Fibroblast of skin of left quadriceps (primary cell): ENCODE measurements at places on chromosomes 3 and 15.

DNA sequence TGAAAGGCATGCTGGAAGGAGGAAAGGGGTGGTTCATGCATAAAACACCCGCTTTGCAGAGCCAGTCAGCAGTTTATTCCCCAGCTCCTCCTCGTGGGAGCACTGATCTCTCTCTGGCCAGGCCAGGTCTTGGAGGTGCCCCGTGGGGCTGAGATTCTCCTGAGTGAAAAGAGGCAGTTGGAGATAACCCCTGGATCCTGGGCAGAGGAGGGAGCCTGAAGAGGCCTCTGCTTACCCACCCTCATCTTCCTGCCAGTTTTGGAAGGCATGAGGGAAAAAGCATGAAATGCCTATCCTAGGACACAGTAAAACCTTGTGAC, 108.3 kb downstream of the SEMA5B start:
- no peak for DNase-seq

DNA sequence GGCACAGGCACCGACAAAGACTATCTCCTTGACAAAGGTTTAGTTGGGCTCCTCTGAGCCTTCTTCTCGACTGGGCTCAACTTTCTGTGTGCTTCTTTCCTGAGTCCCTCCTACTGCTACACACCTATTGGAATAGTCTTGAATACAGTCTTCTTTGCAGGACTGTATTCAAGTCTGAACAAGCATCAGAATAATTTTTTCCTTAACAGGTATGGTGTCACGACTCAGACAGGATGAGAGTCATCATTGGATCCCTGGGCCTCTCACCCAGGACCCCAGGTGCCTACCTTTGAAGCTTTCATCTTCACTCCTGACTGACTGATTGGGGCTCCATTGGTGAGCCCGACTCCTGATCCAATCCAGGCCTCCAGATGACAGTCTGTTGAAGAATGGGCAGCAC, 66.3 kb downstream of the CRYGS start:
- DNase-seq, result no peak

DNA sequence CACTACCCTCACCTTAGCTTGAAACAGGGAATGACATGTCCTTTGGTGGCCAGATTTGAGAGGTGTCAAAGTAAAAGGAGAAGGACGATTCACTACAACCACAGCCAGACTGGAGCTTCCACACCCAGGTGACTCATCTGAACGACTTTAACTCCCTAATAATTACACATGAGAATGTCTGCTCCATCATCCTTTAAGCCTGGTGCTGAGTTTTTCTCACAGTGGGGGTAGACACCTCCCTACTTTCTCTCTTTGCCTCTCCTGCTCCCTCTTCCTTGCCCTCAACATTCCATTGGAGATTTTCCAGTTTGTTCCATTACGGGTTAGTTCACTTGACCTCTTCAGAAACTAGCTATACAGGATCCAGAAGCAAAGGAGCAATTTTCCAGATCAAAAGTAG, 154.3 kb upstream of the BHLHE40 start:
- DNase-seq, result peak; percentile 54

GRCh38 chr15:60649845-60650548, 171.1 kb upstream of the ICE2 start:
- DNase-seq, result no peak

DNA sequence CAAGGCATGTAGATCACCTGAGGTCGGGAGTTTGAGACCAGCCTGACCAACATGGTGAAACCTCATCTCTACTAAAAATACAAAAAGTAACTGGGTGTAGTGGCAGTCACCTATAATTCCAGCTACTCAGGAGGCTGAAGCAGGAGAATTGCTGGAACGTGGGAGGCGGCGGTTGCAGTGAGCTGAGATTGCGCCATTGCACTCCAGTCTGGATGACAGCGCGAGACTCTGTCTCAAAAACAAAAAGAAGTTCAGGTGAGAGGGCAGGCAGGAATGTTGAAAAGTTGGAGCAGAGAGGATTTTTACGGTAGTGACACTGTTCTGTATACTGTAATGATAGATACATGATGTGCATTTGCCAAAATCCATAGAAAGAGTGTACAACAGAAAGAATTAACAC, 31.7 kb downstream of the GXYLT2 start:
- no peak for DNase-seq

- DNase-seq, result no peak
Observed at GRCh38 chr3:184283681-184284080, 7.9 kb downstream of the ECE2 start.

DNA sequence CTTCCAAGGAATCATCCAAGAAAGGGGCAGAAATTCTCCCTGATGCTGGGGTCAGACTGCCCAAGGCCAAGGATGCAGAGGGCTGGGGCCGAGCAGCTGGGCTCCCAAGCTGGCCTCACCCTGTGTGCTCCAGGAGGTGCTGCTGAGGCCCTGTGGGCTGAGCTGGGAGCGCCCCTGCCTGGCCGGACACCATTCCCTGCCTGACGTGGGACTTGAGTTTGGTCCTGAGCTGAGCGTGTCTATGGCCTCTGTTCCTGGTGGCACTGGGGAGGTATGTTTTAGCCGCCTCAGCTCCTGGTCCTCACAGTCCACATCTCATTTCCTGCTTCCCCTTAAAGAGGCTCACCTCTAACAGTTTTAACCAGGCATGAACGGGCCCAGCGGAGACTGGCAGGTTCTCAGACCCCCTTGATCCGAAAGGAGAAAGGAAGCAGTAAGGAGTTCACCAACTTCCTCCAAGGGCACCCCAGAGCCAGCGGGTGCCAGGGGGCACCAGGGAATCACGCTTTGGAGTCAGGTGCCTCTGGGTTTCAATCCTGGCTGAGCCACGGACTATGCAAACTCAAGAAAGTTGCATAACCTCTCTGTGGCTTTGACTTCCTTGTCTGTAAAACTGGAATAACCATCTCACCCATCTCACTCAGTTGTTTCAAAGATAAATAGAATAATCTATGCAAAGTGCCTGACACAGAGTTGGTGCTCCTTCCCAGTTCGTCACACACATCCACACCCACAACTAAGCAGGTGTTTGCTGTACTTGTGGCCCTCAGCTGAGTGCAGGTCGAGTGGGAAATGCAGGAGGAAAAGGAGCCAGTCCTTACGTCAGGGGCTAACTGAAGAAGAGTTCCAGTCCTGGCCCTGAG, 48.6 kb downstream of the SLC12A8 start:
- DNase-seq, result no peak

- DNase-seq, result no peak
Observed at GRCh38 chr3:87247430-87247773, 20.3 kb downstream of the CHMP2B start.

DNA sequence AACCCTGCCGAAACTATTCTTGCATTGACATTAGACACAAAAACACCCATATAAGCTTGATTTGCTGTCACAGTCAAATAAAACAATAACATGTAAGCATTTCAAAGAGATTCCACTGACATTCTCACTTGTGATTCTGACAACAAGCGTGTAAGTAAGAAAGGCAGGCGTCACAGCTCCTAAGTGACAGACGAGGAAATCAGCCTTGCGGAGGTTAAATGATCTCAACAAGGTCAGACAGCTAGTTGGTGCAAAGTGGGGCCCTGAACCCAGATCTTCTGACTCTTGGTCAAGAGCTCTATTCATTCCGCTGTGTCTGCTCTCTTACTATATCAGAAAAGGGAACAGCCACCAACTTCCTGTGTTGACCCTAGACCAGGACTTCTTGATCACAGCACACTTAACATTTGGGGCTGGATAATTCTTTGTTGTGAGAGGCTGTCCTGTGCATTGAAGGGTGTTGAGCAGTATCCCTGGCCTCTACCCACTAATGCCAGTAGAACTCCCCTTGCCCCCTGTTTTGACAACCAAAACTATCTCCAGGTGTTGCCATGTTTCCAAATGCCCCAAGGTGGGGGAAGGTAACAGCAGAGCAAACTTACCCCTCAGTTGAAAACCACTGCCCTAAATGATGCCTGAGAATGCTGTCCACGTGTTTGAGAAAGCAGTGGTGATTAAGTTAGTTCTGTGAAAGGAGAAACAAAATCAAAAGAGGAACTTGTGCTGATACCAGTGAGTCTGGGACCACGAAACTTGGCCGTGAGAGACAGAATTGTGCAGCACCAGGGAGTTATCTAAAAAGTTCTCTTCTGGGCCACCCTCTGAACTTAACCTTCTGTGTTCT, 86.1 kb downstream of the LIPC start:
- no peak for DNase-seq

GRCh38 chr15:85474700-85475316, 94.4 kb downstream of the AKAP13 start:
- DNase-seq, result no peak

DNA sequence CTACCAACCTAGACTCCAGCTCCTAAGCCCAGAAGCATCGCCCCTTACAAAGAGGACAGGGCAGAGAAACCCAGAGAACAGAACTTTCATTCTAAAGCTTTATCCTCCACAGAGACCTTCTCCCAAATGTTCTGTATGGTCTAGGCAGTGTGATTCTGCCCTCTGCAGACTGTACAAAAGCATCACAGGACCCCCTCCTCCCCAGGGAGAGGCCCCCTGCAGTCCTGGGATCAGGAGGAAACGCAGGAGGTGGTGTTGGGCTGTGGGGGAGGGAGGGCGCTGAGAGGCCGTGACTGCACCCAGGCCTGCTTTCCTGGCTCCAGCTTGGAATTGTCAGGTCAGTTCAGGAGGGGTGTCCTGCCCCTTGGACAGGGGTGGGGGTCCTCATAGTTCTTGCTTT, 101.3 kb downstream of the DGKG start:
- no peak for DNase-seq

GRCh38 chr3:43372809-43373559, 86.6 kb downstream of the SNRK start:
- DNase-seq, result no peak

DNA sequence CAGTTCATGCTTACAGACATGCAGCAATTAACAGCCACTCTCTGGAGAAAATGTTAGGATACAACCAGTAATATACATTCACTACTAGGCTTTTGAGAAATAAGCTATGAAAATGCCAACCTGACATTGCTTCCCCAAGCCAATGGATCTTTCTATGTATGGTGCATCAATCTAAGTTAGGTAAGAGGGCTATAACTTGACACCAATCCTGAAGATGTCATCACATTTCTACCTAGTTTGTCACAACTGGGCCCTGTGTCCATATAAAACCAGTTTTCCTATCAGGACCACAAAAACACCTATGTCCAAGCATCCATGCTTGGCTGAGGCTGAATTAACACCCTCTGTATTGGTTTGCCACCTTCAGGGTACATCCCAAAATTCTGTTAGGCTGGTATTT, 13.8 kb upstream of the GPX1 start:
- DNase-seq, result no peak

DNA sequence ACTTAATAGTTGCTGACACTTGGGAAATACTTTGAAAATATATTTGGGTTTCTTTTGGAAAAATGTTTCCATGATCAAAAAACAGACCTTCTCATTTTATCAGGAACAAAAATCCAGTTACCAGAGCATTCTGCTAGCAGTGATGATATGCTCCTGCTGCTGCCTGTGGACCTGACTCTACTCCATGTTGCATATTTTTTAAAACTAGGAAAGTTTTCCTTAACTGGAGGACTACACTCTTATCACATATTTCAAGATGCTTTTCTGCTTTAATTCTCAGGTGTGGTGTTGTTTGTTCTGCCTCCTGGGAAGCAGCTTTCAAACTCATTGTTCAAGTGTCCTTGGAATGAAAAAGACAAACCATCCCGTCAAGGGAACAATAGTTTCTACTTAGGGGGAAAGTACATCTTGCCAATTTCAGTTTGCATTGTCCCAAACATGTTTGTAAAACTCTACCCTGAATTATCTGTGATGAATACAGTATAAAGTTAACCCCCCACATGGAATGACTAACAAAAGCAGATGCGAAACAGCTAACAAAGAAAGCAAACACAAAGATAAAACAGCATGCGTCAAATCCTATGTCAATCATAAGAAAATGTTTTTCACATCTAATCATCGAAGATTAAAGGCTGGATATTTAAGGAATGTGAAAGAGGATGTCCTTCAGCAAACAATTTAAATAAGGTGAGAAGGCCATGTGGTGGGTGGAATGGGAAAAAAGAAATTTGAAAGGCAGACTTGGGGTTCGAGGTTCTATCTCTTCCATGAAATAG, 40.1 kb upstream of the PSMD6 start:
- no peak for DNase-seq

- no peak for DNase-seq
Observed at GRCh38 chr3:9809615-9810432, at the start of gene TTLL3. Gene TTLL3 (plus strand): TSS chr3:9810262. CDS start chr3:9810662, 400 bp downstream.

DNA sequence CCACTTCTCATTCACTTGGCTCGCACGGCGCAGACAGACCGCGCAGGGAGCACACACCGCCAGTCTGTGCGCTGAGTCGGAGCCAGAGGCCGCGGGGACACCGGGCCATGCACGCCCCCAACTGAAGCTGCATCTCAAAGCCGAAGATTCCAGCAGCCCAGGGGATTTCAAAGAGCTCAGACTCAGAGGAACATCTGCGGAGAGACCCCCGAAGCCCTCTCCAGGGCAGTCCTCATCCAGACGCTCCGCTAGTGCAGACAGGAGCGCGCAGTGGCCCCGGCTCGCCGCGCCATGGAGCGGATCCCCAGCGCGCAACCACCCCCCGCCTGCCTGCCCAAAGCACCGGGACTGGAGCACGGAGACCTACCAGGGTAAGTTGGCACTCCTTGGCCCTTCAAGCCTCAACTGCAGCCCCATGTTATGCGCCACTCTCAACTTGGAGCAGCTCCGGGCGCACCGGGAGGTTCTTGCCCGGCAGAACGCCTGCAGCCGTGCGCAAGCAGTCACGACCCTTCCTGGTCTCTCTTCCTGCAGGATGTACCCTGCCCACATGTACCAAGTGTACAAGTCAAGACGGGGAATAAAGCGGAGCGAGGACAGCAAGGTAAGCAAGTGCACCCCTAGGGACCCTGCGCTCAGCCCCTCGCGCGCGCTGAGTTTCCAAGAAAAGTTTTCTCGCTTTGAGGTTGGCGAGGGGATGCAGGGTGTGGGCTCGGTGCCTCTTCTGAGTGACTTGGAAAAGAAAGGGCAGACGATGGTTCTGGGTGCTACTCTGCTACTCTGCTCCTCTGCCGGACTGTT, at the start of gene BHLHE40:
Gene BHLHE40 (plus strand): TSS at position 10 of the 801 bp plus-strand sequence. CDS start 282 bp downstream, at position 292.
- no peak for DNase-seq

DNA sequence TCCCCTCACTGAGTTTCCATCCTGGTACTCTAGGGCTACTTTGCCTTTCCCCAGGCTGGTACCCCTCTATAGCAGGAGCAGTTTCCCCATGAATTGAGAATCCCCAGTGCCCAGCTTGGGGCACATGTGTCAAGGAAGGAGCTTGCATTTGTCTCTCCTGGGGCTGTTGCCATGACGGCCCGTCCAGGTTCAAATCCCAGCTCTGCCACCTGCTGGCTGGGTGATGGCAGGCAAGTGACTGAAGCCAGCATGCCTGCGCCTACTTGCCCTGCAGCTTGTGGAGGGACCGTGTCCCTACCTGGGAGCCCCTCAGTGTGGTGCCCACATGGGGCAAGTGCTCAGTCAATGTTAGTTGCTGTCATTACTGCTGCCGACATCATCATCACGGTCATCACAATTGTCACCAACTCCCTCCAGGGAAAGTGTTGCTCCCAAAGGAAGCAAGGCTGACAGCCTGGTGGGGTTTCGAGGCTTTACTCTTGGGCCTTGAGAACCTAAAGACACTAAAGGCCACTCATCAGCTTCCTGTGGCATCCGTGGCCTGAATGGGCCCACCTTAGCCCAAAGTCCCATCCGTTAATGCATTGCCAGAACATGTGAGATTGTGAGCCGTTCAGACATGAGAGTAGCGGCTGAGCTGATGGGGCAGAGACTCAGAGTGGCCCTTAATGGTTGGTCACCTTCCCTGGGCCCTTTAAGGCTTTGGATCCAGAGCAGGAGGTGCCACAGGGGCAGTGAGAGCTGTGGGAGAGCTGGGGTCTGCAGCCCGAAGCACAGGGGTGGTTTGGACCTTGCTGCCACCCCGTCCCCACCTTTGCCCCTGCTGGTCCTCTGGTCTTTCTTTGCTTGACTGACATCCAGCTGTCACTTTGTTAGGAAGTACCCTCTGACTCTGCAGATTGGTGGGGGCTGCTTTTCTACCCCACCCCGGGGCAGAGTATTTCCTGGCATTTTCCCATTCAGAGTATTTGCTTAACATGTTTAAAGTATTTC, 144.4 kb downstream of the DNAJB8 start:
- DNase-seq, result no peak
